ENCODE measurements at places on chromosomes 16 and 17.

GRCh38 chr17:68247445-68248198 is at the start of gene AMZ2:
TSS of gene AMZ2 (plus strand) at chr17:68248043. CDS start at chr17:68250188, 2,145 bp downstream.
- DNase-seq = peak; percentile 80

DNA sequence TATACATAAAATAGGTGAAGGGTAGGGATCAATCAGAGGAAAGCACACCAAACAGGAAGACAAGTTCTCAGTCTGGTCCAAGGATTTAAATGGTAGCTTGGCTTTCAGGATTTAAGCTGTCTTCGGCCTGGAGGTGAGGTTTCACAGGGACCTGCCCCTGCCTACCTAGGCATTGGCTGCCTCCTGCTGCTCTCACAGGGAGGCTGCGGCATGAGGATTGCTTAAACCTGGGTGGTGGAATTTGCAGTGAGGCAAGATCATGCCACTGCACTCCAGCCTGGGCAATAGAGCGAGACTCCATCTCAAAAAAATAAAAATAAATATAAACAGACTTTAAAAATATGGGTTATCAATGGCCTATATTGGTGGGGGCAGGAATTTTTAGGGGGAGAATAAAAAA is 114.5 kb downstream of the GAS7 start:
- no peak for DNase-seq

- DNase-seq = no peak
Observed at GRCh38 chr16:62445909-62446308, 409.7 kb upstream of the CDH8 start.

- no peak for DNase-seq
Observed at GRCh38 chr17:12050646-12051225, 30.1 kb downstream of the MAP2K4 start.

DNA sequence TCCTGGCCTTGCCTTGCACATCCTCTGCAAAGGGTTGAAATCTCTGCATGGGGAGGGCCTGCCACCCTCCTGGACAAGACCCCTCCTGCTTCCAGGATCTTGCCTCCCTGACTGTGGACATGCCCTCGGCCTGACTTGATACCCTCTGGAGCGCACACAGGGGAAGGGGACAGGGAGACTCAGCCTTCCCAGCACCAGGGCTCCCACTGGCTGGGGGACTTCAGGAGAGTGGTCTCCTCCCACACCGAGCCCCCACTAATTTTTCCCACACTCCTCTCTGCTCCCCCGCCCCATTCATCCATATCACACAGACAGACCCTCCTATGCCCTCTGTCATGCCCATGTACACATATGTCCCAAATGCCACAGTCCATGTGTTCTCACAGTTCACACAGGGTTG is 14.3 kb downstream of the SGCA start:
- DNase-seq = no peak

DNA sequence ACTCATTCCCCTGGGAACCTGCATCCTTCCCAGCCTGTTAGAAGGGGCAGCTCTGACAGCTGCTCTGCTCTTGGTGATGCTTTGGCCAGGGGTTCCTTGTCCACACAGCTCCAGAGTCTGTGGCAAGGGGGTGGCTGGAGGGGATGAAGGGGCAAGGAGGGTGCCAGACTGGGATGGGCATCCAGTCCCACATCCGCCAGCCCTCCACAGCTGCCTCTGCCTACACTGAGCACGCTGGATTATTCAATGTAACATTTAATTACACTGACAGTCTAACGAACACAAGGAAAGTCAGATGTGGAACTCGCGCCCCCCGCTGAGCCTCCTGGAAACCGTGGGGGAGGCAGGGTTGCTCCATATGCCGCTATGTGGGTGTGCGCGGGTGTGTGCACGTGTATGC is 101.1 kb downstream of the C16orf78 start:
- DNase-seq = no peak

DNA sequence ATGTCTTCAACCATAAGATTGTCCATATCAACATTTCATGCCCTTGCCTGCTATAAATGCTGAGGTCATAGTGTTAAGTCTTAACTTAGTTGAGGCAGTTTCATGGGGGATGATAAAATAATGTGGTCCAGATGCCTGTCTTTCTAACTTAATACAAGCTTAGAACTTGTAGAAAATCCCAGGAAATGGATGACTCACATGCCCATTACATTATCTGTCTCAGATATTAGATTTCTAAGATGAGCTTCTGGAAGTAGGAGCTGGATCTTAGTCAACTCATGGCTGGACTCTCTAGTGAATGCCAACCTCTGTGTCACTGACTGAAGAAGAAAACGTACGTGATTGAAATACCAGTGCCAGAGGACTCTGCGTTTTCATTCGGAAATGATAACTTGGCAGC is 797.5 kb upstream of the EEF2KMT start:
- DNase-seq = no peak

DNA sequence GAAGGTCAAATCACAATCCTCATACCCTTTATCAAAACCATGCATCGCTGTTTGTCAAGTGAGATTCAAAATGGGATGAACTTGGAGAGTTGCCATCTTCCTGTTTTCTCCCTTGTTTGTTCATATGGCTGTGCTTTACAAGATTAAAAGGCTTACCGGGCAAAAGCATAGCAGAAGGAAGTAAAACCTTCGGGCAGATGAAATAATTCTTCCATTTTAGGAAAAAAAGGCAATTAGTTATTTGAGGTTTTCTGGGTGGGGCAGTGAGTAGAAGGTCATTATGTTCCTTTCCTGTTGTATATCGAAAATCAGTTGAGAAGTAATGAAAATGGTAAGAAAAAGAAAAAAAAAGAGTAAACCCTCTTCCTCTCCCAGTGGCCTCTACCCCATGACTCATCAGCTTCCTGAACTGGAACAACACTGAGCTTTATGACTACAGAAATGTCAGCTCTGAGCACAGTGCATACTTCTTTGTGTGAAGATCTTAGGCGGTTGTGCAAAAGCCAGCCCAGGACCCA is 369.2 kb downstream of the CDH13 start:
- peak; percentile 77 for DNase-seq

DNA sequence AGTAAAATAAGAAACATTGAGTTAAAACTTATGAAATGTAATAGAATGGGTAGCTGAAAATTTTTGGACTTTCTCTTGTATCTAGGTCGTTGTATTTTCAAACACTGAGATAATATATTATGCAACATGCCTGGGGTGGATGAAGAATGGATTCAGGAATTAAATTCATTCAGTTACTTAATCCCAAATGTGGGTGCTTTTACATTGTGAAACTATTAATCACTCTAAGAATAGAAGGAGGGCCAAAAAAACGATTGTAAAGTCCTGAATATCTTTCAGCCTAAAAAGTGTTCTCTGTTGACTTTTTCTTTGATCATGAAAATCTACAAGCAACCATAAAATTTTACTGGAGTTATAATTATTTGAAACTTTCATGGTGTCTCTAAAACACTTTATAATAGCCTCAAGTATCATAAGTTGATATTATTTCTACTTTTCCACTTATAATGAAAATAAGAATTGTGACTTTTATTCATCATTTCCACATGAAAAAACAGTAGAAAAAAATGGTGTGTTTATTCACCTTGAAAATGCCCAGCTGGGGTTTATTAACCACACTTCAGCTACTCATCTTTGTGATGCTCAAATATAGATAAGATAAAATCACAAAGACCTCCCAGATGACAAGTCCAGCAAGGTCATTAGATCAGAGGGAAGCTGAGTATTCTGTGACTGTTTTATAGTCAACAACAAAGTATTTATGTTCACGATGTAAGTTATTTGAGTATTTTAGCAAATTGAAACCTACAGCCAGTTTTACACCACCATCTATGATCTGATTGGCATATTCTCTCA is 619.9 kb upstream of the SOX9 start:
- DNase-seq = no peak

GRCh38 chr17:73156166-73156840 is 8.5 kb upstream of the SSTR2 start:
- peak; percentile 12 for DNase-seq

DNA sequence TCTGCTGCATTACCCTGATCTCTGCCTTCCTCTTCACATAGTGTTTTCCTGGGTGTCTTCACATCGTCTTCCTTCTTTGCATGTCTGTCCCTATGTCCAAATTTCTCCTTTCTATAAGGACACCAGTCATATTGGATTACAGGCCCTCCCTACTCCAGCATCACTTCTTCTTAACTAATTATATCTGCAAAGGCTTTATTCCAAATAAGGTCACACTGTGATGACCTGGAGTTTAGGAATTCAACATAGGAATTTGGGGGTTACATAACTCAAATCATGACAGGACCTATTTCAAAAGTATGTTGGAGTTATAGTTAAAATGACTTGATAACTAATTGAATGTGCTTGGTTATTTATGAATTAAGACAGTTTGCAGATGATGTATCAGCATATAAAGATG is 490.5 kb upstream of the ERCC4 start:
- no peak for DNase-seq

- peak; percentile 63 for DNase-seq
Observed at GRCh38 chr16:30377812-30378235, 3.2 kb downstream of the MYL11 start.

- DNase-seq = no peak
Observed at GRCh38 chr17:2850991-2851390, 54.8 kb downstream of the RAP1GAP2 start.

- no peak for DNase-seq
Observed at GRCh38 chr17:79603771-79604170, 7.1 kb downstream of the RBFOX3 start.

DNA sequence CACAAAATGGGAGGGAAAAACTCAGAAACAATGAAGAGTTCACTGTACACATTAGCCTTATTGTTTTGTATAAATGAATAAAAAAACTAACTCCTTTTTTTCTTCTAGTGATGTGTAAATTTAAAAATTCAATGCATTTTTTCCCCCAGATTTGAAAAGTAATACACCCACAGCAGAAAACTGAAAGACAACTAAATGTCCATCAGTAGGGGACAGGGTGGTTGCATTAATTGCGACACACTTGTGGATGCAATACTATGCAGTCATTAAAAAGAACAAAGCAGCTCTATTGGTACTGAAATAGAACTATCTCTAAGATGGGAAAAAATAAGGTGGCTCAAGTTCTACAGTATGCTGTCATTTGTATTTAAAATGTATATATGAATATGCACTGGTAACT is 13.7 kb upstream of the WIPI1 start:
- DNase-seq = no peak

DNA sequence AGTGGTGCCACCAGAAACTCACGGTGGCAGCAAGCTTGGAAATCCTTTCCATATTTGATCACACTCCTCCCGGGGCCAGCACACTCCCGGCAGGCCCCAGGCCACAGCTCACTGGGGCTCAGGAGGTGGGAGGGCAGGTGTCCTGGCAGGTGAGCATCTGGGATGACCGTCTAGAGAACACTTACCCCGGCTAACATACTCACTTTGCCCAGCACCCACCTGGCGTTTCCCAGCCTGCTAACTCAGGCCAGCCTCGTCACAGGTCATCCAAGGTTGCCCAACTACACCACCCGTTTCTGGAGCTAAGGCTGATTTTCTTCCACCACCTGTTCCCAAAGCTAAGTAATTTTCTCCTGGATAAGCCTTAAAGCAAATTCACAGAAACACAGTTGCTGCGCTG is 24.9 kb downstream of the FBXO31 start:
- DNase-seq = no peak

GRCh38 chr16:12829096-12829888 is 25.6 kb upstream of the CPPED1 start:
- no peak for DNase-seq

GRCh38 chr17:43840814-43841213 is 6.2 kb upstream of the CD300LG start:
- DNase-seq = no peak

- no peak for DNase-seq
Observed at GRCh38 chr17:17400070-17400469, 76.7 kb upstream of the MED9 start.

- no peak for DNase-seq
Observed at GRCh38 chr17:3771140-3771539, 29.8 kb downstream of the ITGAE start.

- DNase-seq = no peak
Observed at GRCh38 chr17:81807210-81807719, 3.3 kb downstream of the GCGR start.

DNA sequence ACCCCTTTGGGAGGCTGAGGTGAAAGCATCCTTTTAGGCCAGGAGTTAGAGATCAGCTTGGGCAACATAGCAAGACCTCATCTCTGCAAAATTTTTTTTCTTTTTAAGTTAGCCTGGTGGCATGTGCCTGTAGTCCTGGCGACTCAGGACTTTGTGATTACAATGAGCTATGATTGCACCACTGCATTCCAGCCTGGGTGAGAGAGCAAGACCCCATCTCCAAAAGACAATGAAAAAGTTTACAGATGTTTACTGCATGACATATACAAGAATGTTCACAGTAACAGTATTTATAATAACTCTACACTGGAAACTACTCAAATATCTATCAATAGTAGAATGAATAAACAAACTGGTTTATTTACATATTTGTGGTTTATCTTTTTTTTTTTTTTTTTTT is 33.1 kb upstream of the CCL22 start:
- DNase-seq = no peak

DNA sequence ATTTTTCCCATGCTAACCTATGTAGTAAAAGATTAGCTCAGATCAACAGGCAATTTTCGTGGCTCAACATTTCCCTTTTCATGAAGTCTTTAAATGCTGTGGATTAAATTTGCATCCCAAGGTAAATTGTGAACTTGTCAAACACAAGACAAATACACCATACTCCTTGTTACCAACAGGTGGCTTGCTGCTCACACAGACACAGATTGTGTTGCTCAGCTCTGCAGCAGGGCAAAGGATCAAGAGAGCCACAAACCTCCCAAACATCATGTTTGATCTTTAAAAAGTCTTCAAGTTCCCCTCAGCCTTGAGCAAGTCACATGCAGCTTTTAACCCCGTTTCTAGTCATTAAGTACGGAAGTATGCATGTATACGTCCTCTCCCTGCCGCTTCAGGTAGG is 119.6 kb upstream of the CNTNAP4 start:
- no peak for DNase-seq

DNA sequence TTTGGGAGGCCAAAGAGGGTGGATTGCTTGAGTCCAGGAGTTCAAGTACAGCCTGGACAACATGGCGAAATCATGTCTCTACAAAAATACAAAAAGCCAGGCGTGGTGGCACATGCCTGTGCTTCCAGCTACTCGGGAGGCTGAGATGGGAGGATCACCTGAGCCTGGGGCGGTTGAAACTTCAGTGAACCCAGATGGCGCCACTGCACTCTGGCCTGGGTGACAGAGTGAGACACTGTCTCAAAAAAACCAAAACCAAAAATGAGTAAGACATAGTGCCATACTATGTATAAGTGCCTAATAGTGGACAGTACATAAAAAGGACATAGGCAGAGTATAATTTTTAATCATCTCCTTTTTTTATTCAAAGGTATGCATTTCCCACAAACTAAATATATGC is 4.0 kb downstream of the CTC1 start:
- no peak for DNase-seq

GRCh38 chr16:88973415-88974050 is 3.5 kb downstream of the CBFA2T3 start:
- DNase-seq = no peak

DNA sequence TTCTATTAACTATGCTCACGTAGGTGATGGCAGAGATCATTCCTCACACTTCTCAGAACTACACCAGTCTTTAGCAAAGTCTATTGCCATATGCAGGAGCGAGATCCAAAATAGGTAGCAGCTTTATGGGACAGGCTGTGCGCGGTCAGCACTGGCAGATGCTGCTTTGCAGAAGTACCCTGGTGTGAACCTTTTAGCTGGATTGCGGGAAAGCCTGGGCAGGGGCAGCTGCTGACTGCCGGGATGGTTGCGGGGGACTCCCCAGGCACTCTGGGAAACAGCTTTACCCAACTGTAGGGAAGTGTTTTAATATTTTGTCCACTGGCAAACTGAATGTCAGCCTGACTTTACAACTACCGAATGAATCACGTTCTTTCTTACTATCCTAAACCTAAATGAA is 251.3 kb downstream of the HS3ST3A1 start:
- no peak for DNase-seq

GRCh38 chr16:1770328-1771187 is 785 bp downstream of the NME3 start:
- DNase-seq = no peak

All from skeletal muscle cell (primary cell).